Left renal pelvis (tissue), 4 donors: ENCODE measurements at places on chromosomes 13 and 19. TPM values are rescaled to one million over a fixed set of nuclear protein-coding genes. Genes with fewer than 3 reads are reported as not detected.
A peak's percentile ranks its signal among the peaks of the same experiment; 100 is the strongest.

The ACP7 gene
- 0.79 TPM for polyA plus RNA-seq

DNA sequence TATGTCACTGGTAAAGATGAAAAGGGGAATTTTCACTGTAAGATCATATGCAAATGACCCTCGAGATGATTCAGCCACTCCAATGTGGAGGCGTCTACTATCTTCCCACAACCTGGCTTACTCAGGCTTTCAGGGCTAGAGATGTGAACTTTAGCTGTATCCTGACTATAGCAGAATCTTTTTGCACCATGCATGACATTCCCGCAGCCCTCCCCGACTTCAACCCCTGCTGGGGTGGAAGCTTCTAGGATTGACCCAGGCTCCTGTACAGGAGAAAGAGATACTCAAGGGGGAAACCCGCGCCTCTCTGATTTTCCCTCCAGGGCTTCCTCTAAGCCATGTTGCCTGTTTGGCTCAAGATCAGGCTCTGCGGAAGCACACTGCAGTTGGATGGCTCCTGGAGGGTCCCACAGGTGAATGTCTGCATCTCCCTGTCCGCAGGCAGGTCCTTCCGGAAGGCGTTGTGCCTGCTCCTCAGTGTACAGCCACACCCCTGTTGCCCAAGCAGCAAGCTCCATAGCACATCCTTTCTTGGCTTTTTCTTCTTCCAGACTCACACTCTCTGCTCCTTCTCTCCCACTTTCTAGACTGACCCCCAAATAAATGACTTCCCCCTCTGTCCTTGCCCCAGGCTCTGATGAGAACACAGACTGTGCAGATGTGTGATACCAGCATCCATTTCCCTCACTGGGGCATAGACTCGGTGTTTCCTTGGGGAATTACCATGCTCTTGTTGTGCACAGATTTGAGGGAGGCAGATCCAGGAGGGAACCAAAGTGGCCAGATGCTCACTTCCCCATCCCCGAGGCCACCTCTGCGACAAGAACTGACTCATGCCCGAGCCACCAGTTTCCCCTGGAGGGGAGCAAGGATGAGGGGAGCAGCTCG is 29.1 kb upstream of the POP4 start:
- DNase-seq, result no peak

DNA sequence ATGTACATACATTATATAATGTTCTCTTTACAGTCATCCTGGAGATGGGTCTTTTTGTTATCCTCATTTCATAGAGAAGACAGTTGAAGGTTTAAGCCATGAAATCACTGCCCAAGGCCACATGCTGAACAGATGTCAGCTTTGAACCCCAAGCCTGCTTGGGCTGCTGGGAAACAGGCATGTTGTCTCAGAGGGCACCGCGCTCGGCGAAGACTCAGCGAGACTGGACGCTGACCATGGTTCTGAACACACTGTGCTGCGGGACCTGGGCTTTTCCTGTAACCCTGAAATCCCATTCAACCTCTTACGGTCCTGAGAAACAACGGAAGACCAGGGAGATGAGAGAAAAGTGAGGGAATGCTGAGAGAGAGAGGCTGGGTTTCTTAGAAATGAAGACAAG is 27.3 kb downstream of the LRFN3 start:
- DNase-seq, result peak; percentile 65

- no peak for DNase-seq
Observed at GRCh38 chr13:83796364-83796763, 85.9 kb downstream of the SLITRK1 start.

DNA sequence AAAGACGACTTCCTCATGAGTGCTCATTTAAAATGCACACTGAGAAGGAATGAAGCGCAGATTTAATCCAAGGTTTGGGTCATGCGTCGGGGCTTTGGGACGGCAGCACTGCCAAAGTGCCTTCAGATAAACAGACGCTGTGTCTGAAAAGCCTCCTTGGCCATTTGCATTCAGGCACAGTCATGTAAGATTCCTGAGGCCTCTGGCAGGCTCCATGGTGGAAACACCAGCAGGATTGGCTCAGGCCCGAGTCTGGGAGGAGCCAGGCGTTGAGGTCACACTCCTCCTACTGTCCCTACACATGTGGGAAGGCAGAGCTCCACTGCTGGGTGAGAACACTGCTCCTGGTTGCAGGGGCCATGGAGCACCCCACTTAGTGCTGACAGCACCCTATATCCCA is 113.3 kb upstream of the KL start:
- DNase-seq, result no peak
